ENCODE measurements at places on chromosomes 12 and 14.
A peak's percentile ranks its signal among the peaks of the same experiment; 100 is the strongest.

DNA sequence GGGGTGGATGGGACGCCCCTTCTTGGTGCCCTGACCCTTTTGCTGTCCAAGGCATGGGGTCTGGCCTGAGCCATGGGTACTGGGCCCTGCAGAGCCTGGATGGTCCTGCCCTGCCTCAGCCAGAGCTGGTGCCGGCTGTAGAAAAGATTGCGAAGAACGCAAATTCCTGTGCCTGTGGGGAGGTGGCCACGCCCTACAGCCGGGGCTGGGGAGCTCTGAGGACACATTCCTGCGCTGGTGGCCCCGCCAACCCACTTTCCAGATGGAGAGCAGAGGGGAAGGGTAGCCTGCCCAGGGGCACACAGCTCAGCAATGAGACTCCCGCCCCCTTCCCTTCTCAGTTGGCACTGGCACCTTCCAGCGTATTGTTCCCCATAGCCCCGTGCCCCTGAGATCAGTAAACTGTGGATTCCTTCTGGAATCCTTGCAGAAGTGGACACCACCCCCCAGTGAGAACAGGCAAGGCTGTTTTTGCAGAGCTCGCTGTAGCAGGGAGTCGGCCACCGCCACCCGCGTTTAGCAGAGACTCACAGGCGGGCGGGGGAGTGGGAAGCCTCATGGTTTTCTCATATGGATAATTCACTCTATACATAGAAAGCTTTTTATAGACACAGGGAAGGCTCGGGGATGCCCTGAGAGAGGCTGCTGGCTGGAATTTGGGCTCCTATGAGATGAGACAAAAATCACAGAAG lies 8.6 kb downstream of the INF2 start:
- DNase-seq, result no peak

DNA sequence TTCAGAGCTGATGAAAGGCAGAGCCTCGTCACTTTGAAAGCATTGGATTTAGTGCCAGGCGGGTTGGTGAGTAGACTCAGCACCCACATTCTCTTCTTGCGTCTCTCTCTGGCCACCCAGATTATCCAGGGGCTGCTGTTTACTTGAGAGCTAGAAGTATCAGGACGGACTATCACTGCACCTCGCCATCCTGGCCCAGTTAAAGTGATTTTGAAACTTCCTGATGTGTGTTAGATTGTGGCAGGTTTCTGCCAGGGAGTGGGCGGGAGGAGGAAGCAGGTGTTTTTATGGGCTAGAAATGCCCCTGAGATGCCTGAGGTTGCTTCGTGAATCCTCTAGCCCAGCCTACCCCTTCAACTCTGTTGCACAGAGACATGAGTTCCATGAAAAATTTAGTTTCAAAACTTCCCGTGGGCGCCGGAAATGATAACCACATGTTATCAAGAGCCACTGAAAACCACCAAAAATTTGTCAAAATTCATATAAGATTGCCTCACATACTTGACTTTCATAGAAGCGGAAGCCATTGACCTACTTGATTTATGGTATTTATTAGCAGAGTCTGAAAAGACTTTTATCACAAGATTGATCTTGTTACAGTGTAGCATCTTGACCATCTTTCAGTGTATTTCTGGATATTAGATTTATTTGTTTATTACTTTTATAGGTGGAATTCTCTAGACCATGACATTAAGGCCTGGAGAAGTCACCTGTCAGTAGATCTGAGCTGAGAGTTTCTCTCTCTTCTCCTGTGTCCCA lies 466.0 kb downstream of the RAD51B start:
- no peak for DNase-seq

- DNase-seq, result no peak
Measured at GRCh38 chr14:95003099-95003960, 154.0 kb downstream of the DICER1 start.

- DNase-seq, result no peak
Measured at GRCh38 chr14:34014936-34015335, 64.1 kb upstream of the EGLN3 start.

DNA sequence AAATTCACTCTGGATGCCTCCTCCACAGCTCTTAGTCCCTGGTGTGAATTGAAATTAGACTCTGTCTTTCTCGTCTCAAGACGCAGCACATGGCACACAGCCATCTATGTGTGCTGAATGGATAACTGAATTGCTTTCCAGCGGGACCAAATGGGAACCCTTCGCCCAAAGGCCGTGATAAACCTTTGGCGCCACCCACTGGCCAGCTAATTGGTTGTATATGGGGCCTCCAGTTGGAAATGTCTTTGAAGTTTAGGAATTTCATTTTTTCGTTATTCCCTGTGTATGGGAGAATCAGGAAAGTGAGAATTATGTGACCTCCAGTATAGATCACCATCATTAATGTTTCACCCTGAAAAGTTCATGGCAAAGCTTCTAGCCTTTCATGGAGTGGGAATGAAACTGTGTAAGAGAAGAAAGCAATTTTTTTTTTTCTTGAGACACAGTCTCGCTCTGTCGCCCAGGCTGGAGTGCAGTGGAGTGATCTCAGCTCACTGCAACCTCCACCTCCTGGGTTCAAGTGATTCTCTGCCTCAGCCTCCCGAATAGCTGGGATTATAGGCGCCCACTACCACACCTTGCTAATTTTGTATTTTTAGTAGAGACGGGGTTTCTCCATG lies 9.8 kb upstream of the HSP90AA1 start:
- DNase-seq, result peak; percentile 60

Data from fibroblast of skin of left quadriceps (primary cell).